Stimulated activated CD8-positive, alpha-beta memory T cell treated with anti-CD3 and anti-CD28 coated beads, Interleukin-7, amount 100 ng/mL, for 48 hours (primary cell): ENCODE measurements at places on chromosomes 7 and 10.

GRCh38 chr7:121005996-121006584 is 17.6 kb downstream of the CPED1 start:
- no peak for DNase-seq

DNA sequence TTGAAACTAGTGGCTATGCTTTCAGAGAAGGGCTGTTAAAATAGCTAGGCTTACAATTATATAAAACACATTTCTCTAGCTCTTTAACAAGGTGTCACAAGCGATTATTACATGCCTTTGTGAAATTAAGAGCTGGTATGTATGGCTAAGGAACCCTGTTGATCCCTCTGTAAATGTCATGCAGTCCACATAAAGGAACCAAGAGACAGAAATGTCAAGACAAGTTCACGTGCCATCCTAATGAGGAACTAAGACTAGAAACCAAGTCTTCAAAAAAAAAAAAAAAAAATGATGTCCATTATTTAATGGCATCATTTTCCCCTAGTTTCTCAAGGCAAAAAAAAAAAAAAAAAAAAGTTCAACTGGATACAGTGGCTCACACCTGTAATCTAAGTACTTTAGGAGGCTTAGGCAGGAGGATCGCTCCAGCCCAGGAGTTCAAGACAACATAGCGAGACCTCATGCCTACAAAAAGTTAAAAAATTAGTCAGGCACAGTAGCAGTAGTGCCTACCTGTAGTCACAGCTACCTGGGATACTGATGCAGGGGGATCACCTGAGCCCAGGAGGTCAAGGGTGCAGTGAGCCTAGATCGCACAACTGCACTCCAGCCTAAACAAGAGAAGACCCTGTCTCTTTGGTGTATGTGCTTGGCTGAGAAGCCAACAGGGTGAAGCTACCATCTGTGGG is 63.4 kb downstream of the SRPK2 start:
- no peak for DNase-seq

- no peak for DNase-seq
Measured at GRCh38 chr10:93695740-93696139, 6.7 kb downstream of the FRA10AC1 start.

GRCh38 chr7:134834689-134835462 is 55.4 kb downstream of the CALD1 start:
- no peak for DNase-seq

GRCh38 chr10:113001599-113002448 is 51.8 kb downstream of the TCF7L2 start:
- no peak for DNase-seq
